ENCODE measurements at places on chromosomes 11 and 22. TPM values are rescaled to one million over a fixed set of nuclear protein-coding genes. Genes with fewer than 3 reads are reported as not detected.

ST14 gene
- total RNA-seq, result not detected

EHF gene
- total RNA-seq, result 1.1 TPM

DNA sequence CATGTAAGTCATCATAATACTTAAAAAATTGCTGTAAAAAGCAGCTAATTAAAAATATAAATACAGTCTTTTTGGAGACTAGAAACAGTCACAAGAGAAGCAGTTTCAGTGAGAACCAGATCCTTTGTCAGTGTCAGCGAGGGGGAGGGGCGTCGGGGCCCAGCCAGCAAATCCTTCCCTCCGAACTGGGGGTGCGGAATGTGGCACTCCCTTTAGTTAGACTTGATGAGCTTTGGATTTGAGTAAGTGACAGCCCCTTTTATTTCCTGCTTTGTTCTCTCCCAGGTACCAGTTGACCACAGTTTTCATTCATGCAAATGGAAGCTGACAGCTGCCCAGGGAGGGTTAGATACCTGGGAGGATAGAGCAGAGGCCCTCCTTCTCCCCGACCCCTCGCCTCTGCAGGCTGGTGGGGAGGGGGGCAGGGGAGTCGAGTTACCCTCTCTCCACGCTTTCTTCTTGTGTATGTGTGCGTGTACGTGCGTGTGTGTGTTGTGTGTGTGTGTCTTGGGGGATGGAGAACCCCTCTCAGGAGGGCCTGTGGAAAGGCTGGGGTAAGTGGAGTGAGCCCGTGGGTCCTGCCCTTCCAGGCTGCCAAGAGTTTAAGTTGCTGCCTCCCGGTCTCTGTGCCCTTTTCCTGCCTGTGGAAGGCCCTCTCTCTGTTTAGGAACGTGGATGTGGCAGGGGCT is 38.3 kb downstream of the PTPRJ start:
- DNase-seq, result no peak

- DNase-seq, result no peak
These were observed 57.5 kb downstream of the ANO1 start for GRCh38 chr11:70135625-70136059.

DNA sequence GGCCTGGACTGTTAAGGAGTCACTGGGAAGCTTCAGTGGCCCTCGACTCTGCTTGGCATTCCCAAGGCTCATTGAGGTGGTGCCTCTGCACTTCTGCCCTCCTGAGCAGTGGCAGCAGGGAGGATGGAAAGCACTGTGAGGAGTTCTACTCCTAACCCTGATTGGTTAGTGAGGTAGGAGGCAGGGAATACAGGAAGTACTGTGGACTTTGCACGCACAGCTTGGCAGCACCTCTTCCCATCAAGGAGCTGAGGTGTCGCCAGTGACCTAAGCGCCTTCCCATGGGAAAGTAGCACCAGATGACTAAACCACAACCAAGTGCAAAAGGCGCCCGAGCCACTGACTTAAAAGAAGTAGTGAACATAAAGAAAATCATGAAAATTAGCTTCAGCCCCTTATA is 152.5 kb upstream of the CADM1 start:
- DNase-seq, result no peak

GRCh38 chr11:107508858-107509244 is 51.2 kb upstream of the CWF19L2 start:
- DNase-seq, result no peak

DNA sequence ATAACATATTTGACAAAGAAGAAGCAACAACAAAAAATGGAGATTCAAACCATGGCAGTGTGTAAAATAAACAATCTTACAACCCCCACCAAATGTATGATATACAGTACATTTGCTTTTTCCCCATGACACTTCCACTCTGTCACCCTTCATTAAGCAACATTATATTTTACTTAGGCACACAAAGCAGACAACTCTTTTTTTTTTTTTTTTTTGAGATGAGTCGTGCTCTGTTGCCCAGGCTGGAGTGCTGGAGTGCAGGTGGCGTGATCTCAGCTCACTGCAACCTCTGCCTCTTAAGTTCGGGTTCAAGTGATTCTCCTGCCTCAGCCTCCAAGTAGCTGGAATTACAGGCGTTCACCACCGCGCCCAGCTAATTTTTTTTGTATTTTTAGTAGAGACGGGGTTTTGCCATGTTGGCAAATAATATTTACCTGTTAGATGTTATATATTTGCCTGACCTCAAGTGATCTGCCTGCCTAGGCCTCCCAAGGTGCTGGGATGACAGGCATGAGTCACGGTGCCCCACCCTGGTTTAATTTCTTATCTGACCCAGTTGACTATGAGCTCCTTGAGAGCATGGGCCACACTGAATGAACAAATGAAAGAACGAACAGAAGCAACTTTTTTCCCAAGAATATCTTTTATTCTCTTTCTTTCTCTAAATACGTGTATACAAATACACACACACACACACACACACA is 5.5 kb upstream of the PCF11 start:
- peak; percentile 60 for DNase-seq

- no peak for DNase-seq
These were observed 59.6 kb upstream of the CCDC89 start for GRCh38 chr11:85745626-85746025.

- DNase-seq, result no peak
These were observed 49.2 kb downstream of the MTMR3 start for GRCh38 chr22:29932136-29932535.

Data from Daoy (cell line).